ENCODE measurements at places on chromosomes 11 and 22.

DNA sequence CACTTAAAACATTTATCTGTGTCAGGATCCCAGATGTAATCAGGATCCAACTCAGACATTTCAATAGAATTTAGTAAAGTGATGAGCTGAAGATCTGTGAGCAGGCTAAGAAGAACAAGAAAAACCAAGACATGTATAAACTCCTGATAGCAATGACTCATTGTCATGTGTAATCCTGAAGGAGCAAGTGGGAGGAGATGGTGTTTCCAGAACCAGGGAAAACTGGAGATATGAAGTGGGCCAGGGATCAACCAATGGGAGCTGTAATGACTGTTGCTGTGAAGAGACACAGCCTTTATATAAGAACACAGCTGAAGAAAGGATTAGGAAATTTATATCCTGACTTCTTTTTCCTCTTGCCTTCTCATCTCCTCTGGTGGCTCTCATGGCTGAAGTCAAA is 682.5 kb upstream of the ARHGAP42 start:
- no peak for DNase-seq

DNA sequence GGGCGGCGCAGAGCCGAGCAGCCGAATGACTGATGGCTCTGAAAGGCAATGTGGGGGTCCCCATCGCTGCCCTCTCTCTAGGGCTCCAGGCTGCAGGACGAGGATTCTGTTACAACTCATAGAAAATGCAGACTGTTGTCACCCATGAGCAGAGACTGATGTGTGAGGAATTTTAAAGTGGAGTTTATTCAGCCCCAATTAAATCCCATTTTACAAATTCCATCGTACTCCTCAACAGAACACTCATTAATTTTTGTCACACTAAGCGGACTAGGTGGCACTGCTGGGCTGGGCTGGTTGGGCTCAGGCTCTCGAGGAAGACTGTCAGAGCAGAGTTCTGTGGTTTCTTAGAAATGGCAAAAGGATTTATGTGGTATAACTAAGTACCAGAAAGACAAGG is 102.6 kb upstream of the SPON1 start:
- DNase-seq, result no peak

GRCh38 chr11:73458201-73458600 is 82.0 kb downstream of the RELT start:
- no peak for DNase-seq

GRCh38 chr11:36237391-36237790 is 51.8 kb downstream of the COMMD9 start:
- no peak for DNase-seq

DNA sequence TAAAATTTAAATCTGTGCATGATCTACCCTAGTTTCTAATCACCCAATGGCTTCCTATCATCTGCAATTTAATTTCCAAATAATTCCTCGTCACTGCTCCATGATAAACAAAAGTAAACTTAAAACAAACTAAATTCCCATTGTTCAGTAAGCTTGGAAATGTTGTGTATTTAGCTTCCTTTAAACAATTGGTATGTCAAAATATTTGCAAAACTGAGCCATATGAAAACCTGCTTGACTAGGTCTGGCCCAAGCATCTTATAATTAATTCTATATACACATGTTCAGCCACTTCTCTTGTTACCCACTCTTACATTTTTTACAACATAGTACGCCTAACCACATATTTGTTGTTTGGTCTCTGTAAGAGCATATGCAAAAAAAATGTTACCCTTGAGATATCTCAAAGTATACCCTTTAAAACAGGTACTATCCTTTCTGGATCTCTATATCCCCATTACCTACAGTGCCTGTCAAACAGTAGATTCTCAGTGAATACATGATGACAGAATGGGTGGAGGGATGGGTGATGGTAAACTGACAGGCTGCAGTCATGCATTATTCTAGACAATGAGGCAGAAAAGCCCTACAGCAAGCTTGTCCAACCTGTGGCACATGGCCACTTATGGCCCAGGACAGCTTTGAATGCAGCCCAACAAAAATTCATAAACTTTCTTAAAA is 1277.9 kb upstream of the TENM4 start:
- DNase-seq, result no peak

DNA sequence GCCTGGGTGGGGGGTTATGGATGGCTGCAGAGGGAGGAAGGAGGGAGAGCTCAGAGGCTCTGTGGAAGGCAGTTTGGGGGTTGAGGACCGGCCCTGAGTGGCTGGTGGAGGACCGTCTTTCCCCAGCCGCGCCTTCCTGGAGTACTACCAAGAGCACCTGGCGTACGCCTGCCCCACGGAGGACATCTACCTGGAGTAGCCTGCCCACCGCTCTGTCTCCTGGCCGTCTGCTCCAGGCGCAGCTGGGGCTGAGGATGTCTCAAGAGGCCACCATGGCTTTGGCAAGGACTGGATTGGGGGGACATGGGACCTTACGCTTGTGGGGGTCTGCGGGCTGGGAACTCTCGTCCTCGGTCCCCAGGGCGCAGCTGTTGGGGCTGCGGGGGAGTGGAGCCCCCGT is 10.0 kb downstream of the MAPK8IP2 start:
- no peak for DNase-seq

DNA sequence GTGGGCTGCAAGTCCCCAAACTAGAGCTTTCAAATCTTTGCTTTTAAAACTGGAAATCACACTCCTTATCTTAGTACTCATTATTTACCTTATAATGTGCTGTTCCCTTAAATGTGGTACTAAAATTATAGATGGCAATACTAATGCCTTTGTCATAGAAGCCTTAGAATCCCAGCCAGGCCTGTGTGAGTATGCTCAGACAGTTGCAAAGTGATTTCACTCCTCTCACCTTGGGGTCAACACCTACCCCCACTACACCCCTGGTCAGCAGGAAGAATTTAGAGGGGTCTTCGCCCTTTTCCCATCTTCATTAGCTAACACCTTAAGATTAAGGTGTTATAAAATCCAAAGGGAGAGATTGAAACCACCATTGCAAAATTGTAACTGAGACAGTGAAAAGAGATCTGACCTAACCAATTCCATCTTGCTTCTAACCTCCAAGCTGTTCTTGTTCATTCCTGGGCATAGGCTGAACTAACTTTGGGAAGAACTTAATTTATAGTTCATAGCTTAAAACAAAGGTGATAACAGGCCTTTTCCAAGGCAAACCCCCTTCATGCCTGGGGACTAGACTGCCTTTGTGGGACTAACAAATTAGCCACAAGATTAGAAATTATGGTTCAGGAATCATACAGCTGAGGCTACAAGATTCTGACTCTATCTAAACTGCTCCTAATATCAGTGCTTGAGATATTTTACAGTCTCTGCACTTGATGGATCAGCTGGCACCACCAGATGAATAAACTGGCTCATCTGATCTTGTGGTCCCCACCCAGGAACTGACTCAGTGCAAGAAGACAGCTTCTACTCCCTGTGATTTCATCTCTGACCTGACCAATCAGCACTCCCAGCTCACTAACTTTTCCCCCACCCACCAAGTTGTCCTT is 10.4 kb upstream of the MRPL17 start:
- DNase-seq, result peak; percentile 43

GRCh38 chr22:19825904-19826618 is 28.6 kb downstream of the GNB1L start:
- DNase-seq, result no peak

- no peak for DNase-seq
Measured at GRCh38 chr11:108914981-108915380, 250.1 kb downstream of the DDX10 start.

DNA sequence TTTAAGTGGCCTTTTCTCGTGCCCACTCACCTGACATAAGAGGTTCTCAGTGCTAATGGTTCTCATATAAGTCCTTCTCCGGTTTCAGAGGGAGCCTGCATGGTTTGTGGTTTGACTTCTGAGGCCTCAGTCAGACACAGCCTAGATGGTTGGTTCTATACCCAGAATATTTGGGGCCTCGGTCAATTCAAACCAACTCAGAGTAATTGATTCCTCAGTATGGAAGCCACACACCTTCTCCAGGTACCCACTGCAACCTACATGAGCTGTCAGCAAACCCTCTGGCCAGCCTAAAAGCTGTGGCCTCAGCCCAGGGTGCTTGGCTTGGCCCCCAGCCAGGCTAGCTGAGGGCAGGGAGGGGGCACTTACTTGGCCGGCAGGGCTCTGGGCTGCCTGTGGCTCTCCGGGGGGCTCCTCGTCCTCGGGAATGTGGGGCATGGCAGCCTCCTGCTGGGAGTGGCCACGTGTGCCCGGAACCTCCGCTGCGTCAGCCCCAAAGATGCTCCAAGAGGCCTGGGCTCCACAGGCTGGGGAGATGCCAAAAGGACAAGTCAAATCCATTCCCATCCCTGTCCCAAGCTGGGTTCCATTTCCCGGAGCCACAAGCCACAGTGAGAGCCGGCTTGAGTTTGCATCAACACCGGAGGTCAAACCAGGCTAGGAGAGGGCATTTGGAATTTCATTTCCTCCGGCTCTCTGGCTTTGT is 41.7 kb downstream of the IRAG1 start:
- no peak for DNase-seq

DNA sequence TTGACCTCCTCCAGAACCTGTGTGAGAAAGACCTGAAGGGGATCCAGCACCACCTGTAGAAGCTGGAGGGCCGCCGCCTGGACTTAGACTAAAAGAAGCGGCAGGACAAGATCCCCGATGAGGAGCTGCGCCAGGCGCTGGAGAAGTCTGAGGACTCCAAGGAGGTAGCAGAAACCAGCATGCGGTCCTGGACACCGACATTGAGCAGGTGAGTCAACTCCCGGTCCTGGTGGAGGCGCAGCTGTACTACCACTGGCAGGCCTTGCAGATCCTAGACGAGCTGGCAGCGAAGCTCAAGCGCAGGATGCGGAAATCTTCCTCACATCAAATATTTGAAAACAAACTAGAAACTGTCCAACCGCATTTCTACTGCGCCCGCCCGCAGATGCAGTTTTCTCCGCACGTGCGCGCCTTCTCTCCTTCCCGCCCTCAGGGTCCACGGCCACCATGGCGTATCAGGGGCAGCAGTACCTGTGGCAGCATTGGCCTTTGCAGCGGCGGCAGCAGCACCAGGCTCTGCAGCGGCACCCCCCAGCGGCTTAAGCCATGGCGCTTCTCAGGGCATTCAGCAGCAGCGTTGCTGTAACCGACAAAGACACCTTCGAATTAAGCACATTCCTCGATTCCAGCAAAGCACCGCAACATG is 10.2 kb downstream of the CLDN25 start:
- no peak for DNase-seq

Measured in activated naive CD8-positive, alpha-beta T cell treated with anti-CD3 and anti-CD28 coated beads for 36 hours (primary cell).